ENCODE measurements at places on chromosomes 5 and 9.

DNA sequence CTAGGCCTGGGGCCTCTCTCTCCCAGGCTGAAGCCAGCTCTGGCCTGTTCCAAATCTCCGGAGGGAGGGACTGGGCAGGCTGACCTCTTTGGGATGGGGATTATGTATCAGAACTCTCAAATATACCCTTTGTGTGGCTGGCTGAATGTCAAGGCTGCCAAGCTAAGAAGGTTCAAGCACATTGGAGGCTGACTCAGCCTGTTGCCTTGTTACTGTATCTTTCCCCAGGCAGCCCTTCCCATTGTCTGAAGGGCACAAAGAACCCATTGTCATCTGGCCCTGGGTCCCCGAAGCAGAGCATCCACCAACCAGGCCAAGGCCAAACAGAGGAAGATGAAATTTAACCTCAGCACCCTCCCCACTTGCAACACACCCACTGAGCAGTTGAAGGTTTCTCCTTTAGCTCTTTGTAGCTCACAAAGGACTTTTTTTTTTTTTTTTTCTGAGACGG lies 7.3 kb upstream of the SPARC start:
- DNase-seq: no peak

DNA sequence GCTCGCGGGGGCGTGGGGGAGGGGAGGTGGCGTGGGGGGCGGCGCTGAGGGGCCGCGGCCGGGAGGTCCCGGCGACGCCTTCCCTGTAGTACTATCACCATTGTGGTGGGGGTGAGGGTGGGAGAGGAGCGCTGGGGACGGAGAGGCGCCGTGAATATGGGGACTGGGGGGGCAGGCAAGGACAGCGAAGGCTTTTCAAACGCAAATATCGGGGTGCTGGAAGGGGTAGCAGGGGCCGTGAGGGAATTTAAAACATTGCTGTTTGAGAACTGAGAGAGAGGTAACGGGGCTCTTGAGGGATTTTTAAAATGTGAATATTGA lies 427 bp downstream of the RBM27 start:
- no peak for DNase-seq

DNA sequence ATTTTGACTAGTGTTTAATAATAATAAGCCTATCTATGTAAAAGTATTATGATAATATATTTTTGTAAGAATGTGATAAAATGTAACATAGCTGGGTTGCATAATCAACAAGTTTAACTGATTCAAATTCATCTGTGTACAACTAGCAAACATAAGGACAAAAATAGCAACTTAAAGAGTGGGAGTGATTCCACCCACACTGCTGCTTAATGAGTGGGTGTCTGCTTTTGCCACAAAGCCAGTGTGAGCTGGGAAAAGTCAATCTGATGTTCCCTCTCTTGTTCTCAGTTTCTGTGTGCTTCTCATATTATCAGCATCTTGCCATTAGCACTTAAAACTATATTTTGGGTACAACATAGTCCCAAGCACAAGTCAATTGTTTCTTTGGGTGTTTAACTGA lies 111.1 kb upstream of the DPYSL3 start:
- no peak for DNase-seq

- no peak for DNase-seq
These were observed 40.9 kb downstream of the NACC2 start for GRCh38 chr9:136054146-136054545.
